NCI-H526 (cell line): ENCODE measurements at places on chromosomes 16 and 17.

DNA sequence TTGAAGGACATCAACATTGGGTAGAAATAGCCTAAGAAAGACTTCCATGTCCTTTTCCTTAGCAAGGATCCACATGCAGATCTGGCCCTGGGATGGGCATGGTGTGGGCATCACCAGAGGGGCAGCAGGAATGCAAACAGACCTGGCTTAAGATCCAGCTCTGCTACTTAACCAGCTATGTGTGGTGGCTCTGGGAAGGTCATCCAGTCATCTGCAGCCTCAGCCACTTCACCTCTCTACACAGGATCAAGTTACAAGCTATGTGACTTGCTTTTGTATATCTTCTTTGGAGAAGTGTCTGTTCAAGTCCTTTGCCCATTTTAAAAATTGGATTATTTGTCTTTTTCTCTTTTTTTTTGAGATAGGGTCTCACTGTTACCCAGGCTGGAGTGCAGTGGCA, 13.5 kb upstream of the ADORA2B start:
- DNase-seq, result no peak

- DNase-seq, result no peak
Measured at GRCh38 chr17:32241640-32242039, 24.0 kb upstream of the RHBDL3 start.

DNA sequence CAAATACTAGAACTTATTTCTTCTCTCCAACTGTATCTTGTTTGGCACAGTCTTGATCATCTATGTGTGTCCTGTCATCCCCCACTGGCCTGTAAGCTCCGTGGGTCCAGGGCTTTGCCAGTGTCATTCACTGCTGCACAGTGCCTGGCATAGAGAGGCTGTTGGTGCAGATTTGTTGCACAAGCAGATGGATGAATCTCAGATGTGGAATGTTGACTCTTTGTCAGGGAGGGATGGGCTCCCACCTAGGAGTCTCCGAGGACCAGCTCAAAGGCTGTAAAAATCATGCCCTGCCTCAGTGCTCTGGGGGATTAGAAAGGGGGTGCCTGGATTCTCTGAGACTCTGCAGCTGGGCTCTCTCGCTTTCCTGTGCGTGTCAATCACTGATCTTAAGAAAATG, 60.6 kb downstream of the RAB11FIP4 start:
- DNase-seq, result no peak

GRCh38 chr16:69396187-69397061, 10.6 kb upstream of the TERF2 start:
- DNase-seq, result peak; percentile 38

- no peak for DNase-seq
Measured at GRCh38 chr17:50062293-50063243, 6.7 kb downstream of the ITGA3 start.

GRCh38 chr16:56851671-56852400, 13.2 kb upstream of the SLC12A3 start:
- no peak for DNase-seq

DNA sequence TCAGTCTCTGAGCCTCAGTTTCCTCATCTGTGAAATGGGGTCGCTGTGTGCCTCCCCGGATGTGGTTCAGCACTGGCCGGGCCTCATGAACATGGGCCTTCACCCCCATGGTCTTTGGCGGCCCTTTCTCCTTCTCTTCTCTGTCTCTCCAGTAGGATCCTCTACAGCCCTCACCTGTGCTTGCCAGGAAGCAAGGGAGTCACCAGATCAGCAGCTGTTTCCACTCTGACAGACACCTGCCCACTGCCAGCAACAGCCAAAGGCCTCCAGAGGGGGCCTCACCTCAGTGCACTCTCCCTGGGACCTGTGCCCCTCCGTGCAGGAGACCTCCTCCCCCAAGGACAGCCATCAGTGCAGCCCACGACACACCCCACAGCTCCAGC, 89.4 kb downstream of the C16orf78 start:
- DNase-seq, result no peak

DNA sequence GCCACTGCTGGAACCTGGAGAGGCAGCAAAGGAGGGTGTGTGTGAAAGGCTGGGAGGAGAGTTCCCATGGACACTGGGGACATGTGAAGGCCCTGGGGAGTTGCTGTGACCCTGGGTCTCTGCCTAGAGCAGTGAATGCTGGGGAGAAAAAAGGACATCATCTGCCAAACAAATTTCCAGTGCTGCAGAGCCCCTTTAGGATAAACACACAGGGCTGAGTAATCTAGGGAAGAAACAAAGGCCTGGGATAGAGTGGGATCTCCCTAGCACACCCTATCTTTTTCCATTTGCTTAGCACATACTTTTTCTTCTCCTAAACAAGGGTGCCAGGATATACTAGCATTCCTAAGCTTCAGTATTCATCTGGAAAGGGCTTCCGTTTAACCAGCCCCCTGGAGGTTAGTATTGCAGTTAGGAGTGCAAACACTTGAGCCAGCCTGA, 3.3 kb upstream of the HIGD1B start:
- no peak for DNase-seq

GRCh38 chr17:74296548-74296936, 22.5 kb downstream of the DNAI2 start:
- no peak for DNase-seq

- no peak for DNase-seq
Measured at GRCh38 chr16:82629441-82630027, 2.8 kb downstream of the CDH13 start.

DNA sequence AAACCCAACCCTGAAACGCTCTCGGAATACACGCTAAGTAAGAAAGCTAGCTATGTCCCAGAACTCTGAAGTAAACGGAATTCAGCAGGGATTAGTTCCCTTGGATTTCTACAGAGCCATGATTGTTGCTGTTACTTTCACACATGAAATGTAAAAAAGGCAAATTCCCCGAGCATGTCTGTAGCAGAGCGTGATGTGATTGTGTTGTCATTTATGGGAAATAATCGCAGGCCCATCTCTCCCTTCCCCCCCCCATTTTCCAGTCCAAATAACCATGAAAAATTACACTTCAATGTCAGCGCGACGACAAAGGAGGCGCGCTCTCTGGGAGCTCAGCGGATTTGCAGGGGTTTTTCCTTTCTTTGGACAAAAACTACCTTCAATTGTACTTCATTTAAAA, 209.0 kb downstream of the ZFHX3 start:
- no peak for DNase-seq

GRCh38 chr16:35352431-35352830, 1893.0 kb downstream of the TP53TG3F start:
- DNase-seq, result no peak

- DNase-seq, result no peak
Measured at GRCh38 chr16:4561596-4561995, 5.5 kb downstream of the C16orf96 start.

DNA sequence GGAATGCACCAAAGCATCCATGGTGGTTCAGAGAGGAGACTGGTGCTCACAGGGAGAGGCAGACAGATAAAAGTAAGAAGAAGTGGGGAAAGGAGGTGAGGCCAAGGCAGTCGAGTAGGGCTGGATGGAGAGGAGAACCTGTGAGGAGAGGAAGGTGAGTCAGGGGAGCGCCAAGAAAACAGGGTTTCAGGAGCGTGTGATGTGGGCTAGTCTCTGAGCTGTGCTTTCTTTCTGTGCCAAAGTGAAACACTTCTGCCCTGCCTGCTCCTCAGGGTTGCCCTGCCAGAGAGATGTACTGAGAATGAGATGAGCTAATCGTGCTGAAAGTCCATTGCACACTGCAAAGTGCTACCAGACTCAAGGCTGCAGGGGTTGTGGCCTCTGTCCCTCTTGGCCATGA, 310.7 kb upstream of the CCL2 start:
- DNase-seq, result no peak

GRCh38 chr16:69397821-69398521, 12.2 kb upstream of the TERF2 start:
- DNase-seq, result peak; percentile 1

DNA sequence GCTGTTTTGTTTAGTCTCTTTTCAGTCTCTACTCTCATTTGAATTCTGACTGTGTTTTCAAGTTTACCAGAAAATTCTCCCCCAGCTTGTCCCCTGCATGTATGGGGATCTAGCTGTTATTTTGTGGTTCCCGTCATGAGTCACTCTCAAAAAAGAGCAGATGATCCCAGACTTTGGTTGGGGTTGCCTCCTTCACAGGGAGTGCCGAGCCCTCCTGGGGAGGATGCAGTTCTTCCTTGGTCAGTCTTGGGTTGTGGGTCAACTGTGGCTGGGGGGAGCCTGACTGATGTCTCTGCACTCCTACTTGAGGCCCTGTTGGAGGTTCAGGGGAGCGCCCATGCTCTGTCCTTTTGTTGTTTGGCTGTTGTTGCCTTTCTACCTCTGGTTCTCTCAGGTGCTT, 37.7 kb downstream of the EPN2 start:
- no peak for DNase-seq

GRCh38 chr16:29925105-29925756, 795 bp downstream of the KCTD13 start:
- DNase-seq, result no peak

GRCh38 chr17:43667947-43668348, 6.2 kb upstream of the MEOX1 start:
- DNase-seq, result no peak

DNA sequence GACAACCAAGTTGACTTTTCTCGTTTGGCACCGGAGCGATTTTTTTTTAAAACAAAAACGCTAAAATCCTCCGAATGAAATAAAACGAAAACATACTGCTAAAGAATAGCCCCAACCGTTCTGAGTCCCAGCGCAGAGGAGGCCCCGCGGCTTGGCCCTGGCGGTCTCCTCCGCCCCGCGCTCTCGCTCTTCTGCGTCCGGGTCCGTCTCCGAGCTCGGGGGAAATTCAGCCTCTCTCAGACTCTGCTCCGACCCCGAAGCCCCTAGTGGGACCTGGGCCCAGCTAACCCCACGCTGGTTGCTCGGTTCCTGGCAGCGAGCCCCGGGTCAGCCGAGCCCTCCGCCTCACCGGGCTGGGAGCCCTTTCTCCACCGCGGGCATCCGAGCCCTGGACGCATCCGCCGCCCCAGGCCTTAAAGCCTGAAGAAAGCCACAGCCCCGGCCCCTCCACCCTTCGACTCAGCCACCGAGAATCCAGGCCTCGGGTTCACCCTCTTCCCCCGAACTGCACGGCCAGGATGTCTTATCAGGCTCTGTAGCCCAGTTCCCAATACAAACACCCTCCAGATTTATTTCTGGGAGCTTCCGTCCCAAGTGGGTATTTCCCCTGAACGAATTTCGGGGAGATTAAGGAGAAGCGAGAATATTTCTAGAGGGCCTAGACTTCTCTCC, 1.2 kb downstream of the TBX2 start:
- DNase-seq, result peak; percentile 19

GRCh38 chr17:81834831-81835267, at the start of gene PPP1R27:
PPP1R27 (minus strand) TSS chr17:81835050; CDS start chr17:81834953, 97 bp downstream.
- DNase-seq, result no peak

DNA sequence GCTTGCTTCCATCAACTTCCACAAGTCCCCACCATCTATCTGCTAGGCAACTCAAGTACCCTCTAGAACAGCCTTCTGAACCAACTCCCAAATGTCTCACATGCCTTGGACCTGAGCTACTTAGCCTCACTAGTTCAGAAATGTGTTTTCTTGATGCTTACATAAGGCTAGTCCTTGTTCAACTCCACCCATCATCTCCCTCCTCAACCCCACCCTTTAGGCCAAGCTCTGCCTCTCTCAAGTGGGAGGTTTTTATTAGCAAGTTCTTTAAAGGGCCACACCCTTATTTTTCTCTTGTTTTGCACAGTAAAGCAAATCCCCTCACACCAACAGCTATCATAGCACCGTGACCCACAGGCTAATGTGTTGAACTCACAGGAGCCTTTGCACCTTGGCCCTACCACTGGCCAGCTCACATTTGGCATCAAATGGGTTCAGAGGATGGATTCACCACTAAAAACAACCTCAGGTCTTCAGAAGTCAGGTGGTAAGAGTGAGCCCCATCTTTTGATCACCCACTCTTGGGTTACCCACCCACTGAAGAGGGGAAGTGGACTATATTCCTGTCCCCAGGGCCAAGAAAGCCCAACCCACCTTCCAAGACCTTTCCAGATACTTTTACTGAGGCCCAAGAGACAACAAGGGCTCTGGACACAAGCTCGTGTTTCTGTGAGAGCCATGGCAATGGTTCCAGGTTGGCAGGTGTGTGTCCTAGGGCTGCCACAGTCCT, 12.2 kb downstream of the PIK3R5 start:
- no peak for DNase-seq

DNA sequence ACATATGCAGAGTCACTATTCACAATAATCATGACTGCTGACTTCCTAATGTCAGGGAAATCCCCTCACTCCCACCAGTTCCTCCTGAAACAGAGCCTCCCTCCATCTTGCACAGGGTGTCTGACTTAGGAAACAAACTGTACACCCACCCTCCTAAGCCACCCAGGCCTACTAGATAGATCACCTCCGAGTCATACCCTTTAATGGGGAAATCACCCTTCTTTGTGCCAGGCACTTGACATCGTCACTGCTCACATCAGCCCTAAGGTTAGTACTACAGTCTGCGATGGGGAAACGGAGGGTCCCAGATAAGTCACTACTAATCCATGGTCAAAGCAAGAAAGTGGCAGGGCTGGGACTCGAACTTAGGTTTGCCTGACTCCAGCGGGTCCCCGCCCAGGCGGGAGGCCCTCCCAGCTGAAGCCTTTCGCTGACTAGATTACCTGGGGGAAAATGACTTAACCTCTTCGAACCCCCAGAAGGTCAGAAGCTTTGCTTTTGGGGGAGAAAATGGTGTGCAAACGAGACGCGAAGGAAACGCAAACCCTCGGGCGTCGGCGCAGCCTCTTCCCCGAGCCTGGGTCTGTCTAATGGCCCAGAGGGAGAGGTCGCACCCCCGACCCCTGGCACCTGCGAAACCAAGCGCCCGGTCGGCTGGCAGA, 3.4 kb upstream of the MLLT6 start:
- peak; percentile 31 for DNase-seq

DNA sequence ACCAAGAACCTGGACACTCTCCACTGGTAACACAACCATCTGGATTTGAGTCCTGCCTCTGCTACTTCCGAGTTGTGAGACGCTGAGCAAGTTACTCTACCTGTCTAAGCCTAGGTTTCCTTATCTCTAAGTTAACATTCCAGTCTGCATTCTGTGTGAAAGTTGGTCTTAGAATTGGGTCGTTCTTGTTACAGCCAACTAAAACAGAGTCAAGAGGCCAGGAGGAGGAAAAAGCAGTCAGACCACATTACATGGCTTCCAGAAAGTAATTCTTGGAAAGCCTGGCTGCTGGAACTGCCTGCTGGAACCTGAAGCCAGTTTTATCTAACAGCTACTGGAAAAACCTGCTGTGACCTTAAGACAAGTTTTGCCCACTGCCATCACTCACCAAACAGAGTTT, 38.4 kb upstream of the XYLT1 start:
- no peak for DNase-seq
